ENCODE measurements at places on chromosomes 16 and 17. TPM values are rescaled to one million over a fixed set of nuclear protein-coding genes. Genes with fewer than 3 reads are reported as not detected.

DNA sequence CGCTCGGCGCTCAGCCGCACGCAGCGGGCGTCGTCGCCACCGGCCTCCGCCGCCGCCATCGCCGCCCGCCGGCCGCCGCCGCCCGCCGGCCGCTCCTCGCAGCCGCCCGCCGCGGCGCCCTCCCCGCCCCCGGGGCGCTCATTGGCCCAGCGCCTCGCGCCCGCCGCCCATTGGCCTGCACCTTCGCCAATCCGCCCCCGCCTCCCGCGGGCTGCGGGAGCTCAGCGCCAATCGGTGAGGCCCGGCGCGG is at the start of gene PGP:
Gene PGP (minus strand): TSS at position 122 of the 250 bp plus-strand sequence. CDS start 63 bp downstream, at position 59.
- peak within 1 kb of the TSS; percentile 88 for H3K4me3 ChIP-seq
- no peak for DNase-seq
- no peaks in the 10 kb centered on the region for H3K4me1 ChIP-seq
- peak within 1 kb of the TSS; percentile 87 for H3K27ac ChIP-seq
- no peaks in the 10 kb centered on the region for H3K36me3 ChIP-seq

DNA sequence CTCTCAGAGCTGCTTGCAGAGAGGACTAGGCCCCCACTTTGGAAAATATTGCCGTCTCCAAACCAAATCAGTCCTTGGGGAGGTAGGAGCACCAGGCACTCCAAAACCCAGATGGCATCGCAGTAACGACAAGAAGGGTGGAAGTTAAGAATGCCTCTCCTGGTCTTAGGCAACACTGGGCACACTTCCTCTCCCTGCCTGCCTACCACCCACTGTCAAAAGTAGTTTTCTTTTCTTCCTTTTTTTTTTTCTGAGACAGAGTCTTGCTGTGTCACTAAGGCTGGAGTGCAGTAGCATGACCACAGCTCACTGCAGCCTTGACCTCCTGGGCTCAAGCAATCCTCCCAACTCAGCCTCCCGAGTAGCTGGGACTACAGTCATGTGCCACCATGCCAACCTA is 47.2 kb downstream of the SRL start:
- no peaks in the 10 kb centered on the region for H3K4me1 ChIP-seq
- no peak overlapping the region for H3K27ac ChIP-seq
- no peak overlapping the region for H3K4me3 ChIP-seq
- H3K27me3 ChIP-seq = peaks cover 1% of the 10 kb centered on the region

DNA sequence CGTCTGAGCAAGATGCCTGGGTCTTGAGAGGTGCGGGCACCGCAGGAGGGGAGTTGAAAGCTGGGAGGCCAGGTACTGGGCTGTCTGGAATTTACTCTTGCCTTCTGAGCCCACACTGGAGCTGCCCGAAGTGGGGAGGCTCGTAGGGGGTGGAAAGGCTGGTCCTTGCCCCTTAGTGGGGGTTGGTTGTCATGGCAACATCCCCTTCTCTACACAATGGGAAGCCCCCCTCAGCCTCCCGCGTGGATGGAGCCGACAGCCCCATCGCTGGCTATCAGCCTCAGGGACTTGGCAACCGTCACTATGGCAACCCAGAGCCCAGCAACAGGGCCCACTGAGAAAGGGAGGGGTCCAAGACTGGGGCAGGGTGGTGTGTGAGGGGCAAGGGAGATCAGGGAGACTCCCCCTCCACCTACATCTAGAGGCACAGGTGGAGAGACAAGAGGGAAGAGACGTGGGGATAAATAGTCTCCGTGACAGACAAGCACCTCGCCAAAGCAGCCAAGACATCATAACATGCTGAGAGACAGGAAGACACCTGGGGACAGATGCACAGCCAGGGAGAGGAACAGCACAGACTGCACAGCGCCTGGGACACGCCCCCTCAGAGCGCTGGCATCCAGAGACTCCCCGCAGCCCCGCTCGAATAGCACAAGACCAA is 5.3 kb upstream of the DNAH2 start:
- no peak overlapping the region for H3K4me3 ChIP-seq
- H3K36me3 ChIP-seq = no peaks in the 10 kb centered on the region
- DNase-seq = no peak
- H3K27me3 ChIP-seq = peaks cover under 1% of the 10 kb centered on the region
- peaks cover 5% of the 10 kb centered on the region for H3K4me1 ChIP-seq

DNA sequence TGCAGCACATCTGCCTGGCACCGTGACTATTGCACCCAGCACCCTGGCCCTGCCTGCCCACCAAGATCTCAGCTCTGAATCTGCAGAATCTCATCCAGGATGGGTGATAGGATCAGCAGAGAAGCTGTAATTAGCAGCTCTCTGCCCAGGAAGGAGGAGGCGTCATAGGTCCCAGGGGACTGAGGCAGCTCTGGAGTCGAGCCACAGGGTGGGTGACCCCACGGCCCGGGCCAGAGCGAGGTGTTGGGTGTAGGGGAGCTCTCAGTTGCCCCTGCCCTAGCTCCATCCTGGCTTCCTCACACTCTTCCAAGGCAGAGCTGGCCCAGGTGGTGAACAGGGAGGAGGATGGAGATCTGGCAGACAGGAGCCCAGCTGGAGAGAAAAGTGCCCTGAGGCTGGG is 18.2 kb upstream of the FAM83G start:
- H3K27me3 ChIP-seq = no peaks in the 10 kb centered on the region
- peaks cover 15% of the 10 kb centered on the region for H3K36me3 ChIP-seq
- H3K4me1 ChIP-seq = no peaks in the 10 kb centered on the region
- H3K4me3 ChIP-seq = no peak overlapping the region
- no peak for DNase-seq
- H3K27ac ChIP-seq = no peak overlapping the region

DNA sequence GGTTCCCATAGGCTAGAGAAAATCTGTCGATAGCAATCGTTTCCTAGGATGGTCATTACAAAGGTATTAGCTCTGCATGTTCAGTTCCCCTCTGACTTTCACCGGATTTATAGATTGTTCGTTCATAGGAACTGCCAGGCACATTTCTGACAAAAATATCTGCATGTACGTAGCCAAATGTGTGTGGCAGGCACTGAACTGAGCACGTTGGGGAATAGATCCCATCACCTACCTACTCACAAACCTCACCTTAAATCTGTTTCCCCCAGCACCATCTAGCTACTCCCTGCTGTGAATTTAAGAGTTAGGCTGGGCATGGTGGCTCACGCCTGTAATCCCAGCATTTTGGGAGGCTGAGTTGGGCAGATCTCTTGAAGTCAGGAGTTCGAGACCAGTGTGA is 64.5 kb upstream of the TANC2 start:
- H3K36me3 ChIP-seq = no peaks in the 10 kb centered on the region
- DNase-seq = no peak
- no peaks in the 10 kb centered on the region for H3K4me1 ChIP-seq
- no peaks in the 10 kb centered on the region for H3K27me3 ChIP-seq
- no peak overlapping the region for H3K27ac ChIP-seq

DNA sequence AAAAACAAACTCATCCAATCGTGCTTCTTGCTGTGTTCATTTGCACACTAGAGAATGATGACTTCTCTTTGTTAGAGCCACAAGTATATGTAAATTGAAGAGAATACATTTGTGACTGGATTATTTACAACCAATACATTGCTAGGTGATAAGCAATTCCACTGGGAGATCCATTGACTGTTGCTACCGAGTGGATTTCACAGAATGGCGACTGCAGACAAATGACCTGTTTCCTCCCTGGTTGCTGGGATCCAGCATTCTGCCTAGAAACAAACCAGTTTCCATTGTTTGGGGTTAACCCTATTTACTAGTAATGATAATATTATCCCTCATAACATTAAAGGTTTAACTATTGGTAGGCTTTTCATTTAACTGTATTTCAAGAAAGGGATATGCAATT is 36.9 kb upstream of the CPHXL start:
- H3K4me1 ChIP-seq = peaks cover 5% of the 10 kb centered on the region
- H3K4me3 ChIP-seq = no peak overlapping the region
- no peak overlapping the region for H3K27ac ChIP-seq
- no peaks in the 10 kb centered on the region for H3K27me3 ChIP-seq
- no peak for DNase-seq
- no peaks in the 10 kb centered on the region for H3K36me3 ChIP-seq

- no peaks in the 10 kb centered on the region for H3K36me3 ChIP-seq
- DNase-seq = no peak
- no peaks in the 10 kb centered on the region for H3K27me3 ChIP-seq
- H3K4me3 ChIP-seq = no peak overlapping the region
- no peak overlapping the region for H3K27ac ChIP-seq
- H3K4me1 ChIP-seq = peaks cover 29% of the 10 kb centered on the region
Observed at GRCh38 chr16:84629580-84629979, 11.7 kb upstream of the COTL1 start.

DNA sequence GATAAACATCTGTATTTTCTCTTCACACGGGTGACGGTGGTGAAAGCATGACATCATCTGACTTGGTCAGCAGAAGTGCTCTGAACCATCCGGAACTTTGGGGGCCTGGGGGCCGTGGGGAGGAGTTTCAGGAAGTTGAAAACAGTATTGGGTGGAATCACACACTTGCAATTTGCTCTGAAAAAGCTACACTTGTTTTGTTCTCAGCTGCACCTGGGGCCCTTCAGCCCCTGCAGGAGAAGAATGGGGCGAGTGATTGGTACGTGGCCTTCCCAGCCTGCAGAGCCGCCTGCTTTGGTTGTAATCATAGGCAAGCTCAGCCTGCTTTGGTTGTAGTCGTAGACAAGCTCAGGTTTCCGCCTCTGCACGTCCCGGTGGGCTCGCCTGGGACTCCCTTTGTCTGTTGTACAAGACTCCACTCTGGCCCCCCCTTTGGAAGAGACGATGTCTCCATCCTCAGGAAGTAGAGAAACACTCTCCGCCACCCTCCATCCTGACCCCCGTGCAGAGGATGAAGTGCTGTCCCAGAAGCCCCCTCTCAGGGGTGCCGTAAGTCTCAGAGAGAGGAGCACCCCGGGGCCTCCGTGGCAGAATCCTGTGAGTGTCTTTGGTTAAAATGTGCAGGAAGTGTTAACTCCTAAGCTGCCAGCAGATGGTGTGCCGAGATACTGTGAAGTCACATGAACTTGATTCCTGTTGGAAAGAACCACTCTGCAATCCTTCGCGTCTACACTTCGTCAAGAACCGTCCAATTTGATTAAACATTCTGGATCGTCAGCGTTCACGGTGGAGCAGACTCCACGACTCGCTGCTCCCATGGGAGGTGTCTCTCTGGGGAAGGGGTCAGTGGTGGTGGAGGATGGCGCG is 5.4 kb downstream of the BANP start:
- H3K4me3 ChIP-seq = peak overlapping the region; percentile 56
- H3K27me3 ChIP-seq = no peaks in the 10 kb centered on the region
- peaks cover 20% of the 10 kb centered on the region for H3K4me1 ChIP-seq
- no peaks in the 10 kb centered on the region for H3K36me3 ChIP-seq

Gene SEPHS2
- total RNA-seq = 85.9 TPM

- H3K4me3 ChIP-seq = no peak overlapping the region
- H3K27ac ChIP-seq = no peak overlapping the region
Observed at GRCh38 chr16:69087161-69087581, 18.3 kb upstream of the HAS3 start.
